ENCODE measurements at places on chromosomes 6 and 20.

GRCh38 chr20:23251779-23252178, 98.8 kb upstream of the NXT1 start:
- DNase-seq: no peak

- DNase-seq: no peak
Observed at GRCh38 chr6:82013561-82014530, 233.7 kb downstream of the IBTK start.

DNA sequence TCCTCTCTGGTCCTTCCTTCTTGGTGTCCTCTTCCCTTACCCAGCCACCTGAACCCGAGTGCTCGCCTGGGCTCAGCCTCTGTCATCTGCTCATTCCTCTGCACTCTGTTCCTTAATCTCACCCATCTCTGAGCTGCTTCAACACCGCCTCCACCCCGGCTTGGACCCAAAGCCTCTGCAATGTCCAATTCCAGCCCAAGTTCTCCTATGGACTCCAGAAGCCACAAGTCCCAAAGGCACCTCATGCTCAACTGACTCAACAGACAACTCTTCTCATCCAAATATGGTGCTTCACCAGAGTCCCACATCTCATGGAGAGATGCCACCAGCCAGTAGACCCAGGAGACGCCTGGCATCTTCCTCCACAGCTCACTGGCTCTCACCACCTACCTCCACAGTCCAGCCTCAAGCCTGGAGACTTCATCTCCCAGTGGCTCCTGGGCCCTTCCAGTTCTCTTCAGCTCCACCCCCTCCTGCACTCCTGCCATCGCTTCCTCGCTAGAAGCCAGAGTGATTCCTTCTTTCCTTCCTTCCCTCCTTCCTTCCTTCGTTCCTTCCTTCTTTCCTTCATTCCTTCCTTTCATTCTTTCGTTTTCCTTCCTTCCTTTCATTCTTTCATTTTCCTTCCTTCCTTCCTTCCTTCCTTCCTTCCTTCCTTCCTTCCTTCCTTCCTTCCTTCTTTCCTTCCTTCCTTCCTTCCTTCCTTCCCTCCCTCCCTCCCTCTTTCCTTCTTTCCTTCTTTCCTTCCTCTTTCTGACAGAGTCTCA, 40.9 kb upstream of the NNAT start:
- DNase-seq: no peak

DNA sequence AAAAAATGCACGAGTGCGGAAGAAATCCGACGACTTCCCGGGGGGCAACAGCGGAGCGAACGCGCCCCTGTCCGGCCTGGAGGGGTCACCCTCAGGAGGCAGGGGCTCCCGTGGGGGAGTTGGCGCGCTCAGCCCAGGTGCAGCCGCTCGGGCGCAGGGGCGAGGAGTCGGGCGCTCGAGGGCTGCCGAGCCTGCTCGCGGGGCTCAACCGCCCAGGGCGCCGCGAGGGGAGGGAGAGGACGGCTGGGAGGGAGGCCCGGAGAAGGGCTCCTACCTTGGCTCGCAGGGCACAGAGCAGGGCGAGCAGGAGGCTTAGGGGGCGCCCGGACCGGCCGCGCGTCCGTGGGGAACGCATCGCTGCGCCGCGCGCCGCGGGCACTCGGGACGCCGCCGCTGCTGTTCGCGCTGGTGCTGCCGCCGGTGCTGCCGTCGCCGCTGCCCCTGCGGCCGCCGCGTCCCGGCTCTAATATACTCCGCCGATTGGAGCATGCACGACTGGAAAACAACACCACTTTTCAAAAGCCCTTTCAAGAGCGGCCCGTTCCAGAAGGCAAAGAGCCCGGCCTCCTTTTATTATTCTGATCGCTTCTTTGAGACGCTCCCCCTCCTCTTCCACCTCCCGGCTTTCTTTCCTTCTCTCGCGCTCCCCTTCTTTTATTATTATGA, 490 bp downstream of the JAG1 start:
- DNase-seq: no peak

DNA sequence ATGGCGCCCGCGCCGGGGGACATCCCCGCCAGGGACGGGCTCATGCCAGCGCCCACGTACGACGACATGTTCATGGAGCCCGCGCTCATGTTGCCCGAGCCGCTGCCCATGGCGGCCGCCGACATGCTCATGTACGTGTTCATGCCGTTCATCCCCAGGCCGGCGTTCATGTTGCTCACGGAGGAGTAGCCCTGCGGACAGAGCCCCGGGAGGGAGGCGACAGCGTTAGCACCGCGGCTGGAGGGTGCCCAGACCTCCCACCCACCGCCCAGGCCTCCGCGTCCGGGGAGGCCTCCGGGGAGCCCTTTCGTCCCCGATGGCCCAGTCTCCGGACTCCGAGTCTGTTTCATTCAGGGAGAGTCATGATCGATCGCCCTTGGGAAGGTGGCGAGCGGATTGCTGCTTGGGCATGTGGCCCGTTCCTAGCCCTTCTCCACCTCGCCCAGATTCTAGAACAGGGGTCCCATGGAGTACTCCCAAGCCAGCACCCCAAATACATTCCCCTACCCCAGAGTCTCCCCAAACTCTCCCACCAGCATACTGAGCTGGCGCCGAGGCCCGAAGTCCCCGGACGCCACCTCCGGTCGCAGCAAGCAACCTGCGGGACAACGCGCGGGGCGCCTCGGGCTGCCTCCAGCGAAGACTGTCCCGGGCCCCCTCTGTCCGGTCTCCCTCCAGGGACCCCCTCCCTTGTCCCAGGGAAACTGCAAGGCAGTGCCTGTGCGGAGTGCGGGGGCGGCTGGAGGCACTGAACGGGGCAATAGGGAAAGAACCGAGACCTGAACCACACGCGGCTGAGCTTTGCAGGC, 1.2 kb downstream of the FOXA2 start:
- peak; percentile 26 for DNase-seq
